ENCODE measurements at places on chromosomes 3 and 15.

- DNase-seq: peak; percentile 81
- H3K36me3 ChIP-seq: no peaks in the 10 kb centered on the region
- H3K27ac ChIP-seq: peak overlapping the region; percentile 87
- peak overlapping the region; percentile 69 for H3K4me3 ChIP-seq
These were observed 110.3 kb upstream of the KLF13 start for GRCh38 chr15:31216215-31216911.

GRCh38 chr15:61003437-61004218, 225.5 kb downstream of the RORA start:
- no peak for DNase-seq
- no peaks in the 10 kb centered on the region for H3K4me1 ChIP-seq
- H3K27ac ChIP-seq: no peak overlapping the region
- H3K4me3 ChIP-seq: no peak overlapping the region
- peaks cover 36% of the 10 kb centered on the region for H3K27me3 ChIP-seq

GRCh38 chr3:147654827-147655226, 245.7 kb downstream of the ZIC1 start:
- no peak overlapping the region for H3K27ac ChIP-seq
- H3K4me1 ChIP-seq: no peaks in the 10 kb centered on the region
- DNase-seq: no peak
- H3K4me3 ChIP-seq: no peak overlapping the region
- no peaks in the 10 kb centered on the region for H3K36me3 ChIP-seq

DNA sequence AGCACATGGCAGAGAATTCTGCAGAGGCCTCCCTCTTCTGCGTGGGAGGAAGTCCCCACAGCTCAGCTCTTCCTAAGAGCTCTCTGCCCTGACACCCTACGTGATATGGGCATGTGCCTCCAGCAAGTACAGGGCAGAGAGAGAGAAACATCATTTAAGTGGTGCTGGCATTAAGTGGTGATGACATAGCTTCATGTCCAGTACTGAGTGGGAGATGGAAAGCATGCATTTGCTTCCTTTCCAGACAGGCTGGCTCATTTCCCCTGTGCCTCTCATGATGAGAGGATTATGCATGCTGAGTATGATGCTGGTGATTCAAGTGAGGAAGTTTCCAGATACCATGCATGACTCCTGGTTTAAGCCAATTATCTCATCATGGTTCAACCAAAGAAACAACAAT, 26.9 kb downstream of the BFSP2 start:
- no peaks in the 10 kb centered on the region for H3K36me3 ChIP-seq
- H3K27ac ChIP-seq: no peak overlapping the region
- no peak for DNase-seq

DNA sequence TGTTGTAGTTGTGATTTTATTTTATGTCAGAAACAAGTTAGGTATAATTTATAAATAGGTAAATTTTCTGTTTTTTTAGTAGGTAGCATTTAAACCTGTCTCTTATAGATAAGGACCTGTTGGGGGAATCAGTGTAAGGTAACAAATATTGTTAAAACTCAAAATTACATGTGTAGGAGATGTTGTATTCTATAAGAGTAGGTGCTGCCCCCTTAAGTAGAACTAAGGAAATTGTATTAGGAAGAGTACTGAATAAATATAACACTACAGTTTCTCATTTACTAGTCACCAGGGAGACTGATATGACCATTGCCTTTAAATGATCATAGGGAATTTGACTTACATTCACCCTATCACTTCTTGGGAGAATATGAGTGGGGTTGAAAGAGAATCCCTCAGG, 31.2 kb downstream of the SLC25A36 start:
- DNase-seq: no peak
- H3K27me3 ChIP-seq: no peaks in the 10 kb centered on the region

GRCh38 chr3:150270883-150271590, 137.1 kb upstream of the TSC22D2 start:
- no peak overlapping the region for H3K27ac ChIP-seq
- peaks cover 25% of the 10 kb centered on the region for H3K27me3 ChIP-seq
- DNase-seq: no peak
- H3K36me3 ChIP-seq: no peaks in the 10 kb centered on the region
- H3K4me1 ChIP-seq: no peaks in the 10 kb centered on the region

GRCh38 chr3:9765865-9766264, 3.9 kb downstream of the CAMK1 start:
- no peak overlapping the region for H3K4me3 ChIP-seq
- peaks cover 35% of the 10 kb centered on the region for H3K4me1 ChIP-seq
- H3K27ac ChIP-seq: no peak overlapping the region
- no peaks in the 10 kb centered on the region for H3K27me3 ChIP-seq
- peaks cover 13% of the 10 kb centered on the region for H3K36me3 ChIP-seq

- H3K27me3 ChIP-seq: peaks cover 10% of the 10 kb centered on the region
- H3K4me1 ChIP-seq: peaks cover 13% of the 10 kb centered on the region
- DNase-seq: no peak
- H3K4me3 ChIP-seq: no peak overlapping the region
- H3K27ac ChIP-seq: no peak overlapping the region
These were observed 92.0 kb downstream of the IGSF11 start for GRCh38 chr3:118942671-118943070.

- peak; percentile 47 for DNase-seq
- H3K27me3 ChIP-seq: peaks cover 35% of the 10 kb centered on the region
- peak overlapping the region; percentile 2 for H3K4me3 ChIP-seq
- H3K4me1 ChIP-seq: peaks cover 35% of the 10 kb centered on the region
- H3K36me3 ChIP-seq: peaks cover 7% of the 10 kb centered on the region
These were observed 243.5 kb downstream of the NFKBIZ start for GRCh38 chr3:102092617-102093466.

DNA sequence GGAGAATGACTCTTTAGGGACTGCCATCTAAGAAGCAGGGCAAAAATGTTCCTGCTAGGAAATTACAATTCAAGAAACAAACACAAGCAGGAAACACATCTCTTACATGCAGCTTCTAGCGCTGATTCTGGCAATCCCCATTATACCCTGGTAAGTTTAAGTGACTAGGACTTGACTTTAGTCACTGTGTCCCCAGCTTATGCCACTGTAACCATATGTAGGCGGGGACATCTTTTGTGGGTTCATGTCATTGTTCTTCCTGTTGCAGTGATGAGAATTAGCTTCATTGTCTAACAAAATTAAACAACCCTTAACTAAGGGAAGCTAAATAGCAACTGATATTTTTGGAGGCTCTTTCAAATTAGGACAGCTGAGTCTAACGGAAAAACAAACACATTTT, 17.9 kb upstream of the FAM81A start:
- peaks cover 49% of the 10 kb centered on the region for H3K27me3 ChIP-seq
- H3K36me3 ChIP-seq: no peaks in the 10 kb centered on the region
- H3K4me3 ChIP-seq: peak overlapping the region; percentile 24
- peak overlapping the region; percentile 56 for H3K27ac ChIP-seq
- peak; percentile 78 for DNase-seq

- H3K4me3 ChIP-seq: no peak overlapping the region
- H3K27ac ChIP-seq: no peak overlapping the region
- DNase-seq: no peak
- peaks cover 30% of the 10 kb centered on the region for H3K36me3 ChIP-seq
These were observed 6.1 kb downstream of the SCAP start for GRCh38 chr3:47469616-47470015.

DNA sequence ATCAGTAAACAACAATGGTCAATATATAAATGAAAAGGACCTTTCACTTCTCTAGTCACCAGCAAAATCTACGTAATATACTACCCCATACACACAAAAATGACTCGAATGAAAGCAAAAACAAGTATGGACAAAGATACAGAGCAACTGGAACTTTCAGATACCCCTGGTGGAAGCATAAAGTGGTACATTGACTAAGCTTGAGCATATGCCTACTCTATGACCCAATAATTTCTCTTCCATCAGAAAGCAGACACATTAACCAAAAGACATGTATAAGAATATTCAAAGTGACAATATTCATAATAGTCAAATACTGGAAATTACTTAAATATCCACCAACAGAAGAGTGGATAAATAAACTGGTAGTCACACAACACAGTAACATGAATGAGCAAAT, 86.0 kb downstream of the EFL1 start:
- peaks cover 2% of the 10 kb centered on the region for H3K4me1 ChIP-seq
- H3K36me3 ChIP-seq: no peaks in the 10 kb centered on the region
- H3K27me3 ChIP-seq: no peaks in the 10 kb centered on the region
- DNase-seq: no peak

- H3K27me3 ChIP-seq: peaks cover 6% of the 10 kb centered on the region
- H3K4me1 ChIP-seq: no peaks in the 10 kb centered on the region
- no peak overlapping the region for H3K4me3 ChIP-seq
- H3K36me3 ChIP-seq: peaks cover 2% of the 10 kb centered on the region
- no peak for DNase-seq
- no peak overlapping the region for H3K27ac ChIP-seq
These were observed 59.2 kb downstream of the OXSM start for GRCh38 chr3:25849091-25849490.

- no peaks in the 10 kb centered on the region for H3K27me3 ChIP-seq
- H3K4me1 ChIP-seq: no peaks in the 10 kb centered on the region
- no peak overlapping the region for H3K27ac ChIP-seq
- no peak overlapping the region for H3K4me3 ChIP-seq
These were observed 117.2 kb upstream of the MEIS2 start for GRCh38 chr15:37217567-37217966.

DNA sequence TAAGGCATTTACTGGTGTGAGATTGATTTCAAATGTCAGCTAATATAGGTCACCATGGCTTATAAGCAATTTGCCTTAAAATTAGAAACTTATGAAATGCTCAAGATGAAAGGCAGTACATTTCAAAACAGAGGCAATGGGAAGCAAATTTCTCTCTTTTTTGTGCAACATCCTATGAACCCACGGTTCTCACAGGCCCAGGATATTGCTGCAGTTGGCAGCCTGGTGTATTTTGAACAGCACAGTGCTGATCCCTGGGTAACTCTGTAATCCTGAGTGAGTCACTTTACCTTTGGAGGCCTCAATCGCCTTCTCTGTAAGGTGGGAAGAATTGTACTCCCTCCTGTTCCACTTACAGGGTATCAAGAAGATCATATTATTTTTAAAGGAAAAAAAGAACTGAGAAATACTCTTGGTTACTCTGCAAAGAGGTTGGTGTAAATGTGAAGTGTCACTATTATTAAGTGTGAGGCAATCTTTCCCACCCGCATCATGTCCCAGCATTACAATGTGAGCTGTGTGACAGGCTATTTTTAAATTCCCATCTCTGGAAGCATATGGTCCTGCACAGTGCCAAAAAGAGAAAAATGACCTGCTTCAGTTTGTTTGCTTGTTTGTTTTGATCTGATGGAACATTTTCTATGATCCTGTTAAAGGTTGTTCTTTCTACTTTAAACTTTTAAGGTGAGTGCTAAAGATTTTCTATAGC, 190.1 kb upstream of the LPP start:
- no peak overlapping the region for H3K27ac ChIP-seq
- H3K4me3 ChIP-seq: no peak overlapping the region
- H3K27me3 ChIP-seq: peaks cover 41% of the 10 kb centered on the region
- H3K4me1 ChIP-seq: peaks cover 6% of the 10 kb centered on the region
- DNase-seq: no peak

DNA sequence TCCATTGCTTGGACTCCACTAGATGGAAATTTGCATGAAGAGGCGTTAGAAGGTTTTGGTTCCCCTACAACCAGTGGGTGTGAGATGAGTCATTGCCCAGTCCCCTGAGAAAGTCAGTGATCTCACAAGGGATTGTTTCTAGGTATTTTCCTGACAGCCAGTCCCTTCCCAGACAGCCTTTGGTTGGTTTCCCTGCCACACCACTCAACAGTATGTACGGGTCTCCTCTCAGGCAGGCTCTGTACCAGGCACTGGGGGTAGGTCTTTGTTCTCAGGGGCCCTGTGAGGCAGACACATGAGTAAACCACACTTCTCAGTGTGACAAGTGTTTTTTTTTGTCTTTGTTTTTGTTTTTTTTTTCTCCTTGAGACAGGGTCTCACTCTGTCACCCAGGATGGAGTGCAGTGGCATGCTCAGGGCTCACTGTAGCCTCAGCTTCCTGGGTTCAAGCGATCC, 4.0 kb downstream of the LAMP3 start:
- DNase-seq: peak; percentile 48
- H3K27ac ChIP-seq: no peak overlapping the region
- no peak overlapping the region for H3K4me3 ChIP-seq
- peaks cover 44% of the 10 kb centered on the region for H3K4me1 ChIP-seq
- H3K27me3 ChIP-seq: no peaks in the 10 kb centered on the region

DNA sequence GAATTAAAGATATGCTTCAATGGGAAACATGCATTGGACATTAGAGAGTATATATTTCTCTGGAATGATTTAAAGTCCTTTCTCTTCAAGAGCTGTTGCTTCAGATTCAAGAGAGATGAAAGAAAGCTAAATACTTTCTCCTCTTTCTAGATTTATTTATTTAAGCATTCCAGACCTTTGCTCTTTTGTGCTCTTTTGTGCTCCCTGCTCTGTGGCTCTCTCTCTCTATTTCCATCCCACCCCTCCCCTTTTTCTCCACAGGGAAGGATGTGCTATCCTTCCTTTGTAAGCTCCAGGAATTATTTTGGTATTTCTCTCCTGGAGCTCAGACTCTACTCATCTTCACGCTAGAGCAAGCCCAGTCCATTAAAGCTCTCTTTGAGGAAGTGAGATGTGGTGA, 871.9 kb upstream of the GBE1 start:
- H3K27ac ChIP-seq: no peak overlapping the region
- no peaks in the 10 kb centered on the region for H3K27me3 ChIP-seq
- H3K4me3 ChIP-seq: no peak overlapping the region
- H3K36me3 ChIP-seq: no peaks in the 10 kb centered on the region
- no peaks in the 10 kb centered on the region for H3K4me1 ChIP-seq

DNA sequence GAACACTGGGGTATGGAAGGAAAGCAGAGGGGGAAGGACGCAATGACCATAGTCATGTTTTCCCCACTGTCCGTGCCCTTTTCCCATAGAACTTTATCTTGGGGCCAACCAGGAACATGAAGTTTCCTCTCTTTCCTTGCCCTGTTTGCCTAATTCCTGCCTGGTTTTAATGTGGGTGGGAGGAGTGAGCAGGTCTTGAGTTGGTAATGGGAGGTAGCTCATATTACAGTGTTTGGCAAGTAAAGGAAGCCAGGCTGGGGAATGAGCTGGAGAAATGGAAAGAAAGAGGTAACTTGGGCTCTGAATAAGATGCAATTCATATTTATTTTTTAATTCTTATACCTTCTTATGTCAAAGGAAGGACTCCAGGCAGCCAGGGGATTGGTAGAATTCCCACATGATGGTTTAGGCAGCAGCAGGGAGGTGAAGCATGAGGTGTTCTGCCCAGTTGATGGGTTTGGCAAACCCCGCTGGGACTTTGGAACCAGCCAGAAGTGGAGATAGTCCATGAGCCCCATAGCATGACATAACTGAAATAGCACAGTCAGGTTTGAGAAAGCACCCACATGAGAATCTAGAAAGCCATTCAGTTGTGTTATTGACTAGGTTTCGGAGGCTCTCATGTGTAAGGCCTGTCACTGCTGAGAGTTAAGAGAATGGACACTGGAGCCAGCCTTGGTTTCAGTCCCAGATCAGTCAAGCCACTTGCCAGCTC, 60.0 kb downstream of the CCK start:
- no peaks in the 10 kb centered on the region for H3K27me3 ChIP-seq
- H3K27ac ChIP-seq: no peak overlapping the region
- H3K4me1 ChIP-seq: peaks cover 5% of the 10 kb centered on the region
- DNase-seq: no peak

DNA sequence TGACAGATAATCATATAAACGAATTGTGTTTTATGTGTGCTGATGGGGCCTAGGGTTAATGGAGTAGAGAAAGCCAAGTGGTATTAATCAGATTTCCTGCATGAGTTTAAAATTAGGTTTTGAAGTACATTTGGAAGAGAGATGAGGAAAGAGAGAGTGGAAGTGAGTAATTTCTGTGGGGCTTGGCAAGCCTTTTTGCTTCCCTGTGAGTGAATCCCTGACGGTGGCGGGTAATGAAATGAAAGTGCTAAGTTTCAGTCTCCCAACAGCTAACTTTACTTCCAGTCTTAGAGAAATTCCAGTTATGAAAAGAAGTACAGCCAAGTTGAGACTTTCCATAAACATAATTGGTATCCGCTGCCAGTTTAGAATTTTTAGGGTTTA, 139.4 kb downstream of the BBX start:
- H3K4me1 ChIP-seq: peaks cover 14% of the 10 kb centered on the region
- H3K4me3 ChIP-seq: no peak overlapping the region
- H3K27me3 ChIP-seq: no peaks in the 10 kb centered on the region
- H3K36me3 ChIP-seq: no peaks in the 10 kb centered on the region

Measured in activated CD8-positive, alpha-beta memory T cell treated with anti-CD3 and anti-CD28 coated beads, Interleukin-2, amount 10 ng/mL, durations not matched to agents 7 days and 5 days (primary cell).